Breast epithelium (tissue), 4 donors: ENCODE measurements at places on chromosomes 16 and 17.

- DNase-seq, result no peak
- no peak overlapping the region for H3K4me3 ChIP-seq
- no peaks in the 10 kb centered on the region for H3K27me3 ChIP-seq
- H3K36me3 ChIP-seq, result no peaks in the 10 kb centered on the region
- peaks cover 8% of the 10 kb centered on the region for H3K4me1 ChIP-seq
These were observed 13.6 kb downstream of the CREBBP start for GRCh38 chr16:3866703-3867431.

DNA sequence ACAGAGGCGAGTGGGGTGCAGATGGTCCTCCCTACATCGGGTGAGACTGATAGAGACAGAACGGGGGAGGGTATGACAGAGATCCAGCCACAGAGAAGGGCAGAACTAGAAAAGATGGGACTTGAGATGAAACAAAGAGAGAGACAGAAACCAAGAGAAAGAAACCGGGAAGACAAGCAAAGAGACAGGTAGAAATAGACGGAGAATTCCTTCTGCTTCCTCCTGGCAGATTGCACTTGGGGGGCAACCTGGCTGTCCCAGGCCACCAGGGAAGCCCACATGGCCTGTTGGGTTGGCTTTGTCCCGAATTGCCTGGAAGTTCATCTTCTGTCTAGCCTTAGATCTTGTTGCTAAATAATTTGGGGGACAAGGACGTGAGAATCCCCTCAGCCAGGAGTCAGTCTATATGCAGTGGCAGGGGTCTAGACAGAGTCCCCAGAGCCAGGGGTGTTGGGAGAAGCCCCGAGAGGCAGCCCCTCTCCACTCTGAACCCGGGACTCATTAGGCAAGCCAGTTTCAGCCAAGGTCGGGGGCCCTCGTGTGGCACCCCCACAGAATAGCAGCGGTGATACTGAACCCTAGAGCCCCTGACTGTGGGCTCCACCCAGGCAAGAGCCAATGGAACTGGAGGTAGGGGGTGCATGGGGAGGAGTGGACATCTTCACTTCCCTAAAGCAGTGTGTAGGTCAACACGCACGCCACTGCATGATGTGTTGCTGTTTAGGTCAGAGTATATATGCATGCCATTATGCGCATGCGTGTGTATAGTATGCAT lies 627 bp upstream of the TSPOAP1 start:
- H3K27me3 ChIP-seq, result no peaks in the 10 kb centered on the region
- no peak overlapping the region for H3K27ac ChIP-seq
- DNase-seq, result no peak
- no peaks in the 10 kb centered on the region for H3K36me3 ChIP-seq
- H3K4me3 ChIP-seq, result peak overlapping the region; percentile 20

- H3K4me1 ChIP-seq, result peaks cover 10% of the 10 kb centered on the region
- DNase-seq, result no peak
- H3K36me3 ChIP-seq, result no peaks in the 10 kb centered on the region
- H3K27me3 ChIP-seq, result peaks cover 3% of the 10 kb centered on the region
- no peak overlapping the region for H3K4me3 ChIP-seq
These were observed 9.7 kb upstream of the BAIAP2 start for GRCh38 chr17:81025065-81025740.

- H3K4me3 ChIP-seq, result peak overlapping the region; percentile 43
- DNase-seq, result no peak
- H3K36me3 ChIP-seq, result no peaks in the 10 kb centered on the region
- H3K4me1 ChIP-seq, result peaks cover 6% of the 10 kb centered on the region
These were observed 1.3 kb downstream of the SHISA9 start for GRCh38 chr16:12902511-12903372.

- H3K4me3 ChIP-seq, result no peak overlapping the region
- H3K27ac ChIP-seq, result no peak overlapping the region
- DNase-seq, result no peak
- H3K27me3 ChIP-seq, result no peaks in the 10 kb centered on the region
These were observed 8.3 kb downstream of the CARD14 start for GRCh38 chr17:80177986-80178595.
